ENCODE measurements at places on chromosomes 12 and 14. TPM values are rescaled to one million over a fixed set of nuclear protein-coding genes. Genes with fewer than 3 reads are reported as not detected.

CLEC9A gene
- not detected for total RNA-seq

SERPINA5 gene
- 2.6 TPM for total RNA-seq

- no peak for DNase-seq
Measured at GRCh38 chr14:105602799-105603793, 76.7 kb downstream of the TMEM121 start.

RNF212B gene
- total RNA-seq, result 21.1 TPM

- DNase-seq, result no peak
Measured at GRCh38 chr12:43636725-43637463, 84.9 kb upstream of the ADAMTS20 start.

GRCh38 chr14:105385322-105385637 is 13.1 kb upstream of the TEX22 start:
- no peak for DNase-seq

DNA sequence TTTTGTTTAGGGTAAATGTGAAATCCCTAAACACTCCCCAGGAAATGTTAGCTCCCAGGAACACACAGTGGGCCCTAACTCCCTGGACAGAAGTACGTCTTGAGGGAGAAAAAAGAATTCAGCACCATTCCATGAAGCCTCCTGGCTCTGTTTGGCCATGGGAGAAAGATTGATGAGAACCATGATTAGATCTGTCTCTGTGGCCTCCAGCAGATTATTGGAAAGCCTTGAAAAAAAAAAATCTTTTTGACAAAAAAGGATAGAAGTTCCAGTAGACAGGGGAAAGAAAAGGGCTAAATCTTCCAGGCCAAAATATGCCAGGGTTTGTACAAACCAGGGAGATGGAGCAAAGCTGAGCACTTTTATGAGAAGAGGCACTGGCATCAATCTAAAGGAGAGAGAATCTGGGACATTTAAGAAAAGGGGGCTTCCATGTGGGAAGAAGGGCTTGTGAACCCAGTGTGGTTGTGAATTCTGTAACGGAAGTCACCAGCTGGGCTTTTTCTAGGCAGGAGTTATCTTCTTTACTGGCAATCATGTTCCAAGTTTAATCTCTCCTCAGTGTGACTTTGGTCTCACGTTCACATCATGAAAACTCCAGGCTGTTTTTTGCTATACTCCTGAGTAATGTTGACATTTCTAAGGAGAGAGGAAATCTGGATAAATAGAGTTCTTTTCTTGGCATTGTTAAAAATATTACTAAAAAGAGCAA is 426.7 kb downstream of the RAD51B start:
- no peak for DNase-seq

TAS2R9 gene
- total RNA-seq, result not detected

- DNase-seq, result no peak
Measured at GRCh38 chr12:97293541-97293940, 169.1 kb upstream of the RMST start.

CLEC1B gene
- not detected for total RNA-seq

NXPH4 gene
- total RNA-seq, result 10.2 TPM

- DNase-seq, result no peak
Measured at GRCh38 chr12:56188131-56188777, 1.0 kb downstream of the SMARCC2 start.

GRCh38 chr14:49972131-49972671 is 79.3 kb downstream of the ARF6 start:
- peak; percentile 41 for DNase-seq

HAL gene
- total RNA-seq, result 0.27 TPM

HOXC10 gene
- 7.2 TPM for total RNA-seq

CCDC184 gene
- total RNA-seq, result 1.9 TPM

DNA sequence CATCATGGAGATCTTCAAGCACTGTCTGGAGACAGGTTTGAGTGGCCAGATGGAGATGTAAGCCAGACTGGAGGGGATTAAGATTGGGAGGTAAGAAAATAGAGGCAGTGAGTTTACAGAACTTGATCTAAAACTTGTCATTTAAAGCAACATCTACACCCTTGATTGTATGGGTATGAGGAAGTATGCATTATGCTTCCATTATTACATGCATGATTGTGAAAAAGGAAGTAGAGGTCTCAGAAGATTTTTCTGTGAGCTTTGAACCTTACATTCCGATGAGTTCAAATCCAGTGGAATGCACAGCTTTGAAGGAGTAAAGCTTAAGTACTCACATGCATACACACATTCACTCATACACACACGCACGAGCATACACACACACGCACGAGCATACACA is 550.8 kb downstream of the MED13L start:
- no peak for DNase-seq

DNA sequence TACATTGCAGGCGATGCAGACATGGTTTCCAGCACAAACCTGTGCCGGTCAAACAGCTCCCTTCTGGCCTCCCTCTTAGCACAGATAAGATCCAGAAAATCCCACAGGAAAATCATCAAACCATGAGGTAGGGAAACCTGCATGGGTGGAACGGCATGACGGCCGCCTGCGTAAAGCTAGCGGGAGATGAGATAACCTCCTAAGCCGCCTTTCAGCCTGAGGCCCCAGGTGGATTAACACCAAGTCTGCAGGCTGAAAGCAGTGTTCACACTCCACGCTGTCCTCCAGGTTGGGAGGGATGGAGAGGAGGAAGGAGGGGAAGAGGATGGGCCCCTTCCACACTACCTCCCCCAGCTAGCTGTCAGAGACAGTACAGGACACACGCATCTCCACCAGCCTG is 63.8 kb downstream of the TSPAN11 start:
- no peak for DNase-seq

- no peak for DNase-seq
Measured at GRCh38 chr14:90405101-90405500, 8.3 kb downstream of the CALM1 start.

- DNase-seq, result no peak
Measured at GRCh38 chr12:129617849-129618248, 286.0 kb downstream of the TMEM132D start.

- no peak for DNase-seq
Measured at GRCh38 chr12:1013618-1014489, 22.8 kb downstream of the ERC1 start.

- DNase-seq, result no peak
Measured at GRCh38 chr12:97474161-97474560, 11.6 kb downstream of the RMST start.

KRT80 gene
- total RNA-seq, result 3.7 TPM

GRCh38 chr12:92049403-92049802 is 96.2 kb downstream of the BTG1 start:
- no peak for DNase-seq

FOXA1 gene
- total RNA-seq, result 186 TPM

GNB3 gene
- total RNA-seq, result 2.3 TPM

DNA sequence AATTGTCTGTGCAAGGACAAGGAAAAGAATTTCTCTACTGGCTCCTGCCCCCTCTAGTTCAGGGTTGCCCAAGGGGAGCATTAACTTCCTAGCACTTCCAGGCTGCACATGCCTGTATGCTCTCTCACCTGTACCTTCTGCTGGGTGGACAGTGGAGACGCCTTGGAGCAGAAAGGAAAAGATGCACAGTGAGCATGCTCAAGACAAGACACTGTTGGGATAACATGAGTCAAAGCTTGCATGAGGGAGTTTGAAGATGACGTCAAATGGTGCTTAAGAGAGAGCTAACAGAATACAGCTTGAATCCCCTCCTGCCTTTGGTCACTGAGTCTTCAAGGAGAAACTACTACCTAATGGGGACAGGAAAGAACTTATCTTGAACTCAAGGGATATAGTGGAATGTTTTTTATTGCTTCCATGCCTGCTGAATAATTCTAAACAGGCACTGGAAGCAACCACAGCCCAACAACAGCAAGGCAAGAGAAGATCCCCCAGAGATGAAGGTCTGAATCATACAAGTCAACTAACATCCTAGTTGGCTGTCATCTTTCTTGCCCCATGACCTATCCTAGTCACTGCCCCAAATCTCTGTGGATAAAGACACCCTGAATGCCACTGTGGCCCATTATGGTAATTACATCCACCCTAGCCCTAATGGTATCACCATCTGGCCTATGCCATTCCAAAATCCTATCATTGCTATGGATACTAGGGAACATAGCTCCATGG is 23.5 kb downstream of the RPS6KA5 start:
- no peak for DNase-seq

DTX1 gene
- total RNA-seq, result 2.6 TPM

MYO1A gene
- total RNA-seq, result 0.74 TPM

BICDL1 gene
- 34.0 TPM for total RNA-seq

ERBB3 gene
- 117 TPM for total RNA-seq

OTOGL gene
- total RNA-seq, result 0.59 TPM

CLEC6A gene
- total RNA-seq, result not detected

DNA sequence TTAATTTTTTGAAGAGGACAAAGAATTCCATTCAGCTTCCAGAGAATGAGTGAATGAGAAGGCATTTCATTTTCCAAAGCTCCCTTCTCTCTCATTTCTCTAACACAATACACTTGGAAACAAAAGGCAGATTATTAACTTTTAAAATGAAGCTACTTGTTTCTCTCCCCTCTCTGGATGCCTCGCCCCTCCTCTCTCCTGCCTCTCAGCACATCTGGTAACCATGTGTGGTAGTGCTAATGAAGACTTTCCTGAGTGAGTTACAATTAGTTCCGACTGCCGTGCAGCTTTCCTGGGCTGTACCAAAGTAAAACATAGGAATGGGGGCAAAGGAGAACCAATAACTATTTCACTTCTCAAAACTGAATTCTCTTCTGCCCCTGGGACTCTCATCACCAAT is 84.7 kb upstream of the SOX5 start:
- no peak for DNase-seq

DNA sequence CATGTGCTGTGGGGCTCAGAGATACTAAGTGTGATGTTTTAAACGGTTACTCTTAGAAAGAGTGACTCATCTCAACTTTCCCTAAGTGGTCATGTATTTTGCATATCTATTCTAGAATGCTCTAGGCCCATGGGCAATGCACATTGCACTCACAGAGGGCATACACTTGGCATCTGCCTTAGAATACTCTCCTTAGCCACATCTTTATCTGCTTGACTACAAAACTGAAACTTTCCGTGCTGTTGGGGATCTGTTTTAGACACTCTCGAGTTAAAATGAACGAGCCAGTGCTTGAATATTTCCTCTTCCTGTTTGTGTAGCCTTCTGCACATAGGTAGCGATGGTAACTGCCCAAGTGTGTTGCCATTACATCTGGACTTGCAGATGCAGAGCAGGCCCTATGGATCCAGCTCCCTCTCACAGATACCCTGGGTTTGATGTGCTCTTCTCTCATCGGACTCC is 180.5 kb downstream of the CAND1 start:
- DNase-seq, result no peak

ACOT6 gene
- not detected for total RNA-seq

- DNase-seq, result no peak
Measured at GRCh38 chr14:48936849-48937248, 649.3 kb downstream of the RPS29 start.

- DNase-seq, result peak; percentile 22
Measured at GRCh38 chr14:56118611-56119181, 485 bp downstream of the PELI2 start.

NEK9 gene
- 59.5 TPM for total RNA-seq

DHH gene
- total RNA-seq, result 0.18 TPM

- peak; percentile 36 for DNase-seq
Measured at GRCh38 chr14:92601757-92602417, 88.3 kb downstream of the RIN3 start.

METTL3 gene
- total RNA-seq, result 71.5 TPM

Measured in prostate gland (tissue), 2 donors.